ENCODE measurements at places on chromosomes 2 and 18.

GRCh38 chr18:60892441-60892840, 440.8 kb upstream of the CDH20 start:
- no peak for DNase-seq

GRCh38 chr2:110645616-110646015, 32.2 kb downstream of the BUB1 start:
- DNase-seq, result no peak

DNA sequence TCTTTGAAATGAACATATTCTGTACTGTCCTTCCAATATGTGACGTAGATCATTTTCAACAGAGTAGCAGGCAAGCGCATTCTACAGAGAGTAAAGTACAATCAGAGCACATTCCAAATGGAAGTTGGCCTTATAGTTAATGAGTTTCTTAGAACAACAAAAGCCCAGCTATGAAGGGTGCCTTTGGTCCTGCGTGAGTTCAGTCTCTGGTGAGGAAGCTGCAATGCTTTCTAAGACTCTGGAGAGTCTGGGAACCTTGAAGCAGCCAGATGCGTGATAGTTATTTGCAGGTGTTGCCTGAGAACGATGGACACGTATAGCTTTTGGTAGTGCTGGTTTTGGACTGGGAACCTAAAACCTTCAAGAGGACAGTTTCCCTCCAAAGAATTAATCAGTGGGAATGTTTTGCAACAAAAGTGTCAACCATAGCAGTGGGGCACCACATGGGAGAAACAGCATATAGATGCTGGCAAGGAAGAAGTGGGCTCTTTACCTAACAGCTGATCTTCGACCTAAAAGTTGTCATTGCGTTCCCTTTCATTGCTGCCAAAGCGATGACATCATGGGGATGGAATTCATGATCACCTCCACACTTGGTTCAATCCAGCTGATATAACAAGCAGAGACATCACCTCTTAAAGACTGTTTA, 9.3 kb upstream of the SNORC start:
- no peak for DNase-seq

GRCh38 chr2:52698408-52698807, 1069.2 kb upstream of the CHAC2 start:
- no peak for DNase-seq

DNA sequence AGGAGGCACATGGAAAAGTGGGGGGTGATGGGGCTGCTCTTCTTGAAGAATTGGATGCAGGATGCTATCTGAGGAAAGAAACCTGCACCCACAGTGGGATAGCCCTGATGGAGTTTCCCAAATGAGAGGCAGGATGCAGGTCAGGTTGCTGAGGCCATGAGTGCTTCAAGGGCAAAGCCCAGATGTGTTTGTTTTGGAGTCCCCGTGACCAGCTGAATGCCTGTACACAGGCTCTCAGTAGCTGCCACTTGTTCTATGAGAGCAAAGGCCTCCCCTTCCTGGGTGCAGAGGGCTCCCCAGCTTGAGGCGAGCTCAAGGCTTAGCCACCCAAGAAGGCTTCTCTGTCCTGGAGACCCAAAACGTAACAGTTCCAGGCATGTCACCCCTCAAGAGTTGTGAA, 192.7 kb downstream of the SEPTIN10 start:
- no peak for DNase-seq

- DNase-seq, result no peak
Measured at GRCh38 chr18:71304856-71305255, 1016.0 kb downstream of the SOCS6 start.

DNA sequence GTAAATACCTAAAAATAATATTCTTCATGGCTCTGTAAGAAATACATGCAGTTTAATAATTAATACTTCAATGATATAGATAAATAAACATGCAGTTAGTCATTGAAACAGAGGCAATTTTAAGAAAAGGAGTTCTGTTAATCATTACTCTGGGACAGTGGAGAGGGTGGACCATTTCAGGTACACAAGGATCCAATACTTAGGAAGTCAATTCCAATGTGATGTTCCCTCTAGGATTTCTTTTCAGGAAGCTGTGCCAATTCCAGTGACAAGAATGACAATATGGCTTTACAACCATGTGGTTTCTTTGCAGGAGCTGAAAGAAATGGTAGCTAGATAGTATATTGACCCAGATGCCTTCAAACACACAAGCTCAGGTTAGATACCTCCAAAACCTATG, 175.8 kb upstream of the NETO1 start:
- no peak for DNase-seq

DNA sequence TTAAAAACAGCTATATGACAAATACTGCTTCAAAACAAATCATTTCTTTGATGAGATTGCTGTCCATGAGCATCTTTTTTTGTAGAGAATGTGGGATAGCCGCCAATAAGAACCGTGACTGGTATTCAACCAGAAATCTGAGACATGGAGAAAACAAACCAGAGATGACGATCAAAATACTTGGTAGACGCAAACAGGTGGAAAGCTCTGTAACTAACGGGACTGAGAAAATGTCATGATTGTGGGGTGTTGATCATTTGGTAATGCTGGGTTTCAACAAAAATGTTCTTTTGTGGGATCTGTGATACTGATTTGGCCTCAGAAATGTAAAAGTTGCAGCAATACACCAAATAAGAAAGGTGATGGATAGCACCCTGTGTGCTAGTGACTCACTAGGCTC, 364.8 kb downstream of the NYAP2 start:
- no peak for DNase-seq

DNA sequence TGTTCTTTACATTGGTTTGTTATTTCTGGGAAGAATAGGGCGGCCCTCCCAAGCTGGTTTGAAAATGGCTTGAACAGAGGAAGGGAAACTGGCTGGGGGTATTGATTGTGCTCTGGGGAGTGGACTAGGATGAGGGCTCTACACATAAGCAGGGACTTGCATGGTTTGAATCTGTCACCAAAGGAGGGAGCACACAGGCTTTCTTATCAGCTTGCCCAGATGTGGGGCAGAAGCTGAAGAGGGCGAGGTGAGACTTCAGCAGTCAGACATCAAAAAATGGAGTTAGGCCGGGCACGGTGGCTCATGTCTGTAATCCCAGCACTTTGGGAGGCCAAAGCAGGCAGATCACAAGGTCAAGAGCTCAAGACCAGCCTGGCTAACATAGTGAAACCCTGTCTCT, 7.2 kb upstream of the RAB12 start:
- DNase-seq, result no peak

GRCh38 chr2:68045342-68045741, 17.5 kb downstream of the C1D start:
- no peak for DNase-seq

DNA sequence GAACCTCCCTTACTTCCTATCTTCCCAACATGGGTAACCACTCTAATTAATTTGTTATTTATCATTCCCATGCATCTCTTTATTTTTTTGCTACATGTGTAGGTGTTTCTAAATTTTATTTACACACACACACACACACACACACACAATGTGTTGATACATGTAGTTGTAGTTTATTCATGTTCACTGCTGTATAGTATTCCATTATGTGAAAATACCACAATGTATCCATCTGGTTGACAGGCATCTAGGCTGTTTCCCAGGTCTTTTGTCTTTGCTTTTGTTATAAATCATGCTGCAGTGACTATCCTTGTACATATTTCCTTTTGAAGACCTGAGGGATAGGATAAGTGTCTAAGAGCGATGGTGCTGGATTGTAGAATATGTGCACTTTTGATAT, 59.7 kb downstream of the ACAA2 start:
- DNase-seq, result no peak

DNA sequence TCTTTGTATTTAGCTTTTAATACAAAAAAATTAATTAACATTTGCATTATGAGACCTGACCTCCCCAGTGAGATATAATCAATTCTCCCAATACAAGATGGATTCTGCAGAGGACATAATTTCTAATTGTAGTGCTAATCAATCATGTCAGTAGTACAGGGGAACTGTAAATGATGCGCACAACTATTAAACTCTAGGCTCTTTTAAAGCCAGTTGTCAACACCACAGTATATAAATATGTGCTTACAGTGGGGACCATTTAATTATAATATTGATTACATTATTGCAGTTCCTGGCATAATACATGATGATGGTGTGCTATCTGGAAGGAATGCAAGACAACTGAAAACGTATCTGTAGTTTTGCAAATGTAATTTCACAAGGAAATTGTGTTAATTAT, 285.6 kb upstream of the EPHA4 start:
- DNase-seq, result no peak

DNA sequence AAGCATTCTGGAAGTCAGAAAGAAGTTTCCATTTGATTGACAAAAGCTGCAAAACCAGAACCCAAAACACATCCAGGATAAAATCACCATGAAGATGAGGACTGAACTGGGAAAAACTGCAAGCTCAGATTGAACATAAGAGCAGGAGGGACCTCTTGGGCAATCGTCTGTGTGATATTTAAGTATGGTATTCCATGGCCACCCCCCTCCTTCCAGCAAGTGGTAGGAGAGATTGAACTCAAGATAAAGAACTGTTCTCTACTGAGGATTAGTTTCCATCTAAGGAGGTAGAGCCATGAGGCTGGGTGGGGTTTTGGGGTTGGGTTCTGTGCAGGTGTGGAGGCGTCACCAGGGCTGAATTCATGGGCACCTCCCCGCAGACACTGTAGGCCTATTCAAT, 251.1 kb downstream of the NCKAP5 start:
- DNase-seq, result no peak

DNA sequence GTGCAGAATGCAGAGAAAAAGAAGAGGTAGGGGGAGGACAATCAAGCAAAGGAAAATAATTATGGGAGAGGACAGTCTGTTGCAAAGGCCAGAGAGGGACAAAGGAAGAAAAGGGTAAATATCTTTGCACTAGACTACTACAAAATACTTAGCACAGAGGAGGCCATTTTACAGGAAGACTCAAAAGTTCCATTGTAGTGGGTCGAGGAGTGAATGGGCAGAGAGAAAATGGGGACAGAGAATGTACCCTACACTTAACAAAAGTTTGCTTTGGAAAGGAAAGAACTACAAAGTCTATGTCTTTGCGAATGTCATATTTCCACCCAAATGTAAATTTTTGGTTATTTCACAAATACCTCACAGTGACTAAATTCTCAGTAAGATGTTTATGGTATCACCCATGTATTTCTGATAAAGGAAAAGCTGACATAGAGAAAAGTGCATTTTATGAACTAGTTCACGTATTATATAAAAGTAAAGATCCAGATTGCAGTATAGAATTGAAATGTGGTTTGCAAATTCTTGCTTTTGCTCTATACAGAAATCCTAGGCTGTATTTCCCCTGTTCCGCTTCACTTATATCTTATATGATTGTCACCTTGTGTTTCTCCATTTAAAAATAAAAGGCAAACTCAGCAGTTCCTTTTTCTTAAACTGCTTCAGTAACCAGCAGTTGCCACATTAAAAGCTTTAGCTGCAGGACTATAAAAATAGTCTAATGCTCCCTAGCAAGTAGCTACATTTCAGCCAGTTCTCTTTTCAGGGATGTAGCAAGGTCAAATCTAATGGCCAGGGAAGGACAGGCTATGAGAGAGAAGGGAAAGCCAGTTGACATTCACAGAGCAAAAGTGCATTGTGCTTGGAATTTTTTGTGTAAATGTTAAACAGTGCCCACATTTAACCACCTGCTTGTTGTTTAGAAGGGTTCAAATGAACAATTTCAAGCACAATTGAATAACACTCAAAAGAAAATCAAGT, 79.7 kb upstream of the CYTIP start:
- no peak for DNase-seq

- no peak for DNase-seq
Measured at GRCh38 chr2:109110170-109110569, 18.8 kb upstream of the SH3RF3 start.
